ENCODE measurements at places on chromosomes 2 and 18. TPM values are rescaled to one million over a fixed set of nuclear protein-coding genes. Genes with fewer than 3 reads are reported as not detected.

TGFA gene
- 32.2 TPM for total RNA-seq

UGT1A10 gene
- total RNA-seq: not detected

SLC8A1 gene
- not detected for total RNA-seq

SANBR gene
- 3.5 TPM for total RNA-seq

C2orf78 gene
- 0.45 TPM for total RNA-seq

FBXO11 gene
- 25.7 TPM for total RNA-seq

DNA sequence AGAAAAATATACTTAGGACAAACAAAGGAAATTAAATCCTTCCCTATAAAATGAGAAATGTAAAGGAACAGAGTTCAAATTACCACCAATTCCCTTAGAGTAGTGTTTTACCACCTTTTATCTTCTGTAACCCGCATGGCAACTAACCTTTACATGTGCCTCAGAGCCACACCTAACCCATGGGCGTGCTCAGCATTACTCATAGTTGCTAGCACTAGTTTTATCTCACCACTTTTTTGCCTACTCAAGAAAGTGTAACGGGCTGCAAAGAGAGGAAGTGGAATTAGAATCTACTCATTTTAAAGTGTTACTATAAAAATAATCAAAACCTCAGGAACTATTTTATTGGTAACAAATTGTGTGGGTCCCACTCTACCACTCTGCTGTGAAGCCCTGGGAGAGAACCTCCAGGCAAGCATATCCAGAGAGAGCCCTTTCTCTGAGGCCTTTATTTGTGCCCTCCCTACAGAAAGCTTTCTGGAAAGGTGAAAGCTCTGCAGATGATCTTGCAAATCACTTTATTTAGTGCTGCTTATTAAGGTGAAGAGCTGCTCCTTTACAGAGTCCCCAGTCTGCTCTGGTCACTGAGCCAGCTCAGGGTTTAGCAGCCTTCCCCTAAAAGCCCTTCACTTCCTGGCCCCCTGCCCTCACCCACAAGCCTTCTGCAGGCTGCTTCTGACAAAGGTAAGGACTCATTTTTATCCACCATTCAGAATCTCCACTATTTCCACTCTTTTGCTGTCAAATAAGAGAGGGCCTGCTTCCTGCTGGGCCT is 98.8 kb downstream of the TRABD2A start:
- peak; percentile 31 for DNase-seq

- DNase-seq: no peak
Measured at GRCh38 chr2:66717218-66717905, 282.4 kb downstream of the MEIS1 start.

DNA sequence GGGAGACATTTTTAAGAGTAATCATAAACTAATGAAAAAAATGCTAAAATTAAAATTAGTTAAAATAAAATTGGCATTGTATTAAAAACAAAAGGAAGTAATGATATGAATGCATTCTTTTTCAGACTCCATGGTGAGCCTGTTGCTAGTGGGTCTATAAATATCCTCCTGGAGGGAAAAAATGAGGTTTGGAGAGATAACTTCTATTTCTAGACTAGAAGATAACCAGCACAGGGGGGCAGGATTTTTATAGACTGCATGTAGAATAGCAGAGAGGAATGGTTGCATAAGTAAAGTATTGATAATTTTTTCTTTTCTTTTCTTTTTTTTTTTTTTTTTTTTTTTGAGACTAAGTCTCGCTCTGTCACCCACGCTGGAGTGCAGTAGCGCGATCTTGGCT is 835.8 kb upstream of the VRK2 start:
- DNase-seq: no peak

DNA sequence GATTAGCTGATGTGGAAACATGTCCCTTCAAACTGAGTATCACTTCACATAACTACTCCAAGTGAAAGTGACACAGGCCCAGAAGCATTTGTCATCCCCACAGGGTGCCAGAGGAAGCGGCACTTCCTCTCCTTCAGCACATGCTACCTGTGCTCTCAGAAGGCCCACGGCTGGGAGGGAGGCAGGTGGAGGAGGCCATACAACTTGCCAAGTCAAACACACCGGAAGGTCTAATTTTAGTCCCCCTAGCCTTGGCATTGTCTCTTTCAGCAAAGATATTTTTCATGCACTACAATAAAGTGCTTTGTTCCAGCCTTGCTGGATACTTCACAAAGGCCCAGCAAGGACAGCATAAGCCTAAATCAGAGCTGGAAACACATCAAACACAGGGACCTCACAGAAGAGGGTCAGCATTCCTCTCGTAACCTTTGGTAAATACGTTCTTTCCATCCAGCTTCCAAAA is 38.0 kb downstream of the VSNL1 start:
- no peak for DNase-seq

GRCh38 chr2:70552501-70553333 is 909 bp downstream of the TGFA start:
- DNase-seq: peak; percentile 15

- DNase-seq: no peak
Measured at GRCh38 chr18:13615432-13615861, 110.9 kb downstream of the FAM210A start.

GRCh38 chr2:133324150-133324561 is 244.1 kb downstream of the NCKAP5 start:
- no peak for DNase-seq

DNA sequence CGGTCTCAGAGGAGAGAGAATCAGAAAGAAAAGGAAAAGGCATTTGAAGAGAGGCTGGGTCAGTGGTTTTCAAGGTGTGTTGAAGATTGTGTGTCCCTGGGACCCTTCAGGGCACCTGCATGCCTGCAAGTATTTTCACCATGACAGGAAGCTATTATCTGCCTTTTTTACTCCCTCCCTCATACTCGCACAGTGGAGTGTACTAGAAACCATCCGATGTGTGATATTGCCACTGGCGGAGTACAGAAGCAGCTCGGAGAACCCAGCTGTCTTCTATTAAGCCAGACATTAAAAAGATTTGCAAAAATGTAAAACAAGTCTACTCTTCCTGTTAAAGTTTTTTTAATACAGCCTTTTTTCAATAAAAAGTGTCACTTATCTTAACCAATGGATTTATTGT is 33.7 kb upstream of the RFX8 start:
- no peak for DNase-seq

DNA sequence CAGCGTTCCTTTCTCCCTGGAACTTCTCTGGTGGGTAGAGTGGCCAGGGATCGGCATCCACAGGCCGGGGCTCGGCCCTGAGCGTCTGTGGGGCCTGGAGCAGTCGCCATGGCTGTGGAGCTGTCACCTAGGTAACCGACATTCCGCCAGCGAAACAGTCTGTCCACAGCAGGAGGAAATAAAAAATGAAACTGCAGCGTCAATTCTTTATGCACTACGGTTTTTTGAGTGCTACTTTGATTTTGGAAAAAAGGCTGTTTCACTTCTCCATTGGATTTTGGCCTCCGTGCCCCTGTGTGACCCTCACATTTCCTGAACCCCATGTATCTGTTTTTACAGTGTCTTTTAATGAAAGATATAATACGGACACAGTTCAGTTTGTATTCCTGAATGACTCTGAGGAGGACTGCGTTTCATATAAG is 163.4 kb downstream of the LDLRAD4 start:
- DNase-seq: no peak

DNA sequence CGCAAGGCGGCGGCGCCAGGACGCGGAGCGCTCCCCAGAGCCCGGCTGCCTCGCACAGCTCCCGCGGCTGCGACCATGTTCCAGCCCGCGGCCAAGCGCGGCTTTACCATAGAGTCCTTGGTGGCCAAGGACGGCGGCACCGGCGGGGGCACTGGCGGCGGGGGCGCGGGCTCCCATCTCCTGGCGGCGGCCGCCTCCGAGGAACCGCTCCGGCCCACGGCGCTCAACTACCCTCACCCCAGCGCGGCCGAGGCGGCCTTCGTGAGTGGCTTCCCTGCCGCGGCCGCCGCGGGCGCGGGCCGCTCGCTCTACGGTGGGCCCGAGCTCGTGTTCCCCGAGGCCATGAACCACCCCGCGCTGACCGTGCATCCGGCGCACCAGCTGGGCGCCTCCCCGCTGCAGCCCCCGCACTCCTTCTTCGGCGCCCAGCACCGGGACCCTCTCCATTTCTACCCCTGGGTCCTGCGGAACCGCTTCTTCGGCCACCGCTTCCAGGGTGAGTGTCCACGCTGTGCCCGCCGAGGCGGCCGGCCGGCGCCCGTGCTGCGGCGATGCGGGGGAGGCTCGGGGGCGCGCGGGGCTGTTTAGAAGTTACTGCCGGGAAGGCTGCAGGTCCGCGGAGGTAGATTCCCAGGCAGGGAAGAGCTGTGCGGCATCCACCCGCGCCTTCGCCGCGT is 696 bp downstream of the EMX1 start:
- DNase-seq: no peak

GRCh38 chr2:108106731-108107130 is 120.4 kb downstream of the SLC5A7 start:
- DNase-seq: no peak

- no peak for DNase-seq
Measured at GRCh38 chr2:136115183-136115761, 2.7 kb downstream of the CXCR4 start.

DNA sequence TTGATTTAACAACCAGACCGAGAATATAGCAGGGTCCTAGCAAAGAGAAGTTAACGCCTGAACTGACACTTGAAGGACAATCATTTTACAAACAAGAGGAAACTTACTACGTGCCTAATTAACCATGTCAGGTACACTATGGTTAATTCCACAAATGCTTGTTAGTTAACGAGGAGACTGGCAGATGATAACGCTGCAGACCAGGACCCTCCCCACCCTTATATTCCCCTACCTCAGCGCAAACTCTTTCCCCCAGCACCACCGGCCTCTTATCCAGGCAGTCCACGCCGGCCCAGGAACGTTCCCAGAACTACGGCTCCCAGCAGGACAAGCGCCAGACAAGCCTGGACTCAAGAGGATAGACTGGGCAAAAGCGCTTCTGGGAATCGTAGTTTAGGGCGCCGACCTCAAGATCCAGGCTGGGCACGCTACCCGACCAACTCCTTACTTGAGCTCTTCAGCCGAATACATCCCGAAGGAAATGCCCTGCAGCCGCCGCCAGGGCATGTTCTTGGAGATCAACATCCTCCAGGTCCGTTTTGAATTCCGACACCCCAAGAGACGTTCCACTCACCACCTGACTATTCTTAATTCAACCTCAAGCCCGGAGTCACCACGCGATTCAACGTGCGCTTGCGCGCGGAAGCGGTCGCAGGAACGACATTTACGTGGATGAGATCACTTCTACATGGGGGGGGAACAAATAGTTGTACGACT is at the start of gene POLR1A:
POLR1A (minus strand) TSS at position 635 of the 717 bp plus-strand sequence; CDS start at position 525, 110 bp downstream.
- DNase-seq: peak; percentile 90

DNA sequence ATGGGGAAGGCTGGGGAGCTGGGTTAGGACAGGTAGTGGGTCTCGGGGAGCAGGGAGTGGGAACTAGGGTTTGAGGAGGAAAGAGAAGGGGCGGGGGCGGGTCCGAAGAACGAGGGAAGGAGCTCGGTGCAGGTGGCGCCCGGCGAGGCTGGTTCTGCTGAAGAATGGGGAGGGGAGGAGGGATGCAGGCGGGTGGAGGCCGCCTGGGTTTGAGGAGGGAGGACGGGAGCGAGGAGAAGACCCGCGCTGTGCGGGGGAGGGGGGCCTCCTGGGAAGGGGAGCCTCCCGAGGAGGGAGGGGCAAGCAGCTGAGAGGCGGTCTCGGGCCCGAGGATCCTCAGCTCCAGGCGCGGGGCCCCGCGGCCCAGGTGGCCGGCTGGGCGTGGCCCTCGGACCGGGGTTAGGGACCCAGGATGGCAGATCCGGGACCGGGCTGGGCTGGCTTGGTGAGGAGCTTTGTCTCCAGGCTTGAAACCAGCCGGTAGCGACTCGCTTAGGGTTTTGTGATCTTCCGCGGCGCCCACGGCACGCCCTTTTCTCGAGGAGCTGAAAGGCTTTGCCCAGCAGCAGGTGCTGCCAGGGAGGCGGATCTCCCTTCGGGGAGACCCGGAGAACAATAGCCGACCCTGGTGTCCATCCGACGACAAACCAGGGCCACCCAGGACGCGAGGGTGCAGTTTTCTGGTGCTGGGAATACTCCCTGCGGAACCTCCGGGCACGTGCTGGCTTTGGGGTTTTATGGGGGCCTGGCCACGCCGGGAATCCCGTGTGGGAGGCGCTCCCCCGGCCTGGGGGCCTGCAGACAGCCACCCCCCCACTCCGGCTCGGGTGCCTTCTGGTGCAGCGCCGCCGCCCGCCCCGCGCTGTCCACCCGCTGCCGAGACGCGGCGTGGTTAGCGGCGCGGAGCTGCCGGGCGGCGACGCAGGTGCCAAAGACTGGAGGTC is 1.4 kb downstream of the DPYSL5 start:
- DNase-seq: no peak

GRCh38 chr18:41767960-41768359 is 187.1 kb upstream of the PIK3C3 start:
- DNase-seq: no peak

- DNase-seq: no peak
Measured at GRCh38 chr2:6967301-6967700, 50.1 kb downstream of the RNF144A start.

- peak; percentile 26 for DNase-seq
Measured at GRCh38 chr2:224778474-224778877, 62.3 kb upstream of the CCDC195 start.

GRCh38 chr2:57373530-57373929 is 673.1 kb upstream of the VRK2 start:
- no peak for DNase-seq

GRCh38 chr2:170344663-170345346 is 166.9 kb downstream of the MYO3B start:
- DNase-seq: no peak
